Smooth muscle cell of the brain vasculature (primary cell): ENCODE measurements at places on chromosomes 12 and 14.
A peak's percentile ranks its signal among the peaks of the same experiment; 100 is the strongest.

DNA sequence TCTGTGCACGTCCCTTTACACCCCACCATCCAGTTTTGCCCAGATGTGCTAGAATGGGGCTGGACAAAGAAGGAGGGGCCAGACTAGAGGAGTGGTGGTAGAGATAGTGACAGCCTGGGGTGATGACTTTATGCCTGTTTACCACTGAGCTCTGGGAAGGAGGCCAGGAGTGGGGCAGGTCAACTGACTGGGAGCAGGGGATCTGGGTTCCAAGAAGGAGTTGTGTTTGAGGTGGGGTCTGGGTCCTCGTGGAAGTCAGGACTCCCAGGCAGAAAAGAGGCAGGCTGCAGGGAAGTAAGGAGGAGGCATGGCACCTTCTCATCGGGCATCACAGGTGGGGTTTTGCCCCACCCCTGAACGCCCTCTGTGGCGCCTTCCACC, 315 bp downstream of the LTB4R2 start:
- DNase-seq = no peak

DNA sequence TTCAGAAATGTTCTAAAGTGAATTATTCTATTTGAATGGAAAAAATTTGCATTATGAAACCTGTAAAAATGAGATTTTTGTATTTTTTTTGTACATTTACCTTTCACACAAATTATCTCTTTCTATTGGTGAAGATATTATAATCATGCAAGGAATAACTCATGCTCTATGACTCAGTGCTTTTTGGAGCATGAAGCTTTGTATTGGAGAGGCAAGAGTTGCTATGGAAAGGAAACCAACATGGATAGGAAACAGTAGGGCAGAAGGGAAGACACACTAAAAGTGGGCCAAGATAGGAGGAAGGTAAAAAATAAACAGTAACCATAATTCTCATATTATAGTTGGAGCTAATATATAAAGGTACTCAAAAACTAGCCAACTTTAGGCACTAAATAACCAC, 79.0 kb downstream of the PLCZ1 start:
- no peak for DNase-seq

- no peak for DNase-seq
Measured at GRCh38 chr12:90342081-90342480, 612.9 kb downstream of the CCER1 start.

GRCh38 chr12:94046626-94047410, 101.6 kb upstream of the PLXNC1 start:
- no peak for DNase-seq

GRCh38 chr12:28909291-28909690, 239.8 kb upstream of the FAR2 start:
- no peak for DNase-seq

DNA sequence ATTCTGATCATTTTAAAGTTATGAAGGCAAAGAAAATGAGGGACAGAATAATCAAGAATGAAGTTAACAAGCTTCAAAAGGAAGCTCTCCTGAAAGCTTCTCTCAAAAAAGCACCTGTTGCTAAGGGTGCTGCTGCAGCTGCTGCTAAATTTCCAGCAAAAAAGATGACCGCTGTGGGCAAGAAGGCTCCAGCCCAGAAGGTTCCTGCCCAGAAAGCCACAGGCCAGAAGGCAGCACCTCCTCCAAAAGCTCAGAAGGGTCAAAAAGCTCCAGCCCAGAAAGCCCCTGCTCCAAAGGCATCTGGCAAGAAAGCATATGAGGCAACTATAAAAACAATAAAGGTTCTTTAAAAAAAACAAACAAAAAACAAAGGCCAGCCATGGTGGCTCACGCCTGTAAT, 52.7 kb upstream of the NR2C1 start:
- DNase-seq = no peak

DNA sequence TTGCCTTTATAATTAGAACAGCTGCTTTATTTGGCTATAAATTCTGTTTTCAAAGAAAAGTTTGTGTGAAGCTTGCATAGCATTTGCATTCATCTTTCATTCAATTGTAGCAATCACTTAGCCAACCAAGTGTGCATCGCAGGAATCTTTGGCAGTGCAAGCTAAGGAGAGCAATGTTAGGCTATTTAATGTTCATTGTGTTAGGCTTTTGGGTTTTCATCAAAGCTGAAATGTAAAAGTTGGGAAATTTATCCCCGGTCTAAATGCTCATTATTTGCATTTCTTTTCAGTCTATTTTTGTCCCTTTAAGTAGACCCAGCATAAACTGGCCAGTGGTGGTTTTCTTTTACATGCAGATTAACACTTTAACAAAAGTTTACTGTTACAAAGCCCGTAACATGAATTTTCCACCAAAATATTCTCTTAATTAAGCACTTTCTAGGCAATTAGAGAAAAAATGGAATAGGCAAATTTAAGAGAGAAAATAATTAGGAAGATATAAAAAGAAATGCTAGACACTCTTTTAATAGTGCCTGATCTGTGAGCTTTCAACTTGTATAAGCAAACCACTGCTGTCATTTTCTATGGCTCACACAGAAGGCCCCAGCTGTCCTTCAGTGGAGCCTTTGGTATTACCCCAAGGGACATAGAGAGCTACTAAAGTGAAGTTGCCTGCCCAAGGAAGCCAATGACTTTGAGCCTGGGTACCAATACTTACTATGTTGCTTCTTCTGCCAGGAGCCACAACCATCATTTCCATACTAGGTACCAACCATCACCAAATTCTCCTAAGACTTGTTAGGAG, 898.9 kb upstream of the SEL1L start:
- DNase-seq = no peak

- no peak for DNase-seq
Measured at GRCh38 chr12:54565310-54565985, 16.0 kb downstream of the PDE1B start.

- peak; percentile 56 for DNase-seq
Measured at GRCh38 chr14:75454963-75455546, 27.2 kb downstream of the JDP2 start.

GRCh38 chr14:23550812-23551265, 726 bp downstream of the ZFHX2 start:
- DNase-seq = no peak

- DNase-seq = no peak
Measured at GRCh38 chr14:96168581-96168980, 36.1 kb upstream of the BDKRB2 start.

DNA sequence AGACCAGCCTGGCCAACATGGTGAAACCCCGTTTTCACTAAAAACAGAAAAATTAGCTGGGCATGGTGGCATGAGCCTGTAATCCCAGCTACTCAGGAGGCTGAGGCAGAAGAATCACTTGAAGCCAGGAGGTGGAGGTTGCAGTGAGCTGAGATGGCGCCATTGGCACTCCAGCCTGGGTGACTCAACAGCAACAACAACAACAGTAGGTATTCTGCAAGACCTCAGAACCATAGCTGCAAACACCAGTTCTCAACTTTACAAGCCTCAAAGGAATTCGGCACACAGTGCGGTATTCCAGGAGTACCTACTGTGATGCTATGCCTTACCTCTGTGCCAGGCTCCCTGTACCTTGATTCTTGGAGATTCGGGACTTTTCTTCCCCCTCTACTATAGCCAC, 15.8 kb downstream of the FOXN3 start:
- DNase-seq = no peak

GRCh38 chr14:72177251-72177650, 245.0 kb downstream of the RGS6 start:
- no peak for DNase-seq
